DMS79 treated with DMSO at 0.1 percent for 48 hours (cell line): ENCODE measurements at places on chromosomes 6 and 20.

GRCh38 chr6:119978274-119978889 is 628.8 kb upstream of the MAN1A1 start:
- no peak for DNase-seq

GRCh38 chr20:62741191-62741691 is 32.6 kb downstream of the NTSR1 start:
- peak; percentile 48 for DNase-seq

DNA sequence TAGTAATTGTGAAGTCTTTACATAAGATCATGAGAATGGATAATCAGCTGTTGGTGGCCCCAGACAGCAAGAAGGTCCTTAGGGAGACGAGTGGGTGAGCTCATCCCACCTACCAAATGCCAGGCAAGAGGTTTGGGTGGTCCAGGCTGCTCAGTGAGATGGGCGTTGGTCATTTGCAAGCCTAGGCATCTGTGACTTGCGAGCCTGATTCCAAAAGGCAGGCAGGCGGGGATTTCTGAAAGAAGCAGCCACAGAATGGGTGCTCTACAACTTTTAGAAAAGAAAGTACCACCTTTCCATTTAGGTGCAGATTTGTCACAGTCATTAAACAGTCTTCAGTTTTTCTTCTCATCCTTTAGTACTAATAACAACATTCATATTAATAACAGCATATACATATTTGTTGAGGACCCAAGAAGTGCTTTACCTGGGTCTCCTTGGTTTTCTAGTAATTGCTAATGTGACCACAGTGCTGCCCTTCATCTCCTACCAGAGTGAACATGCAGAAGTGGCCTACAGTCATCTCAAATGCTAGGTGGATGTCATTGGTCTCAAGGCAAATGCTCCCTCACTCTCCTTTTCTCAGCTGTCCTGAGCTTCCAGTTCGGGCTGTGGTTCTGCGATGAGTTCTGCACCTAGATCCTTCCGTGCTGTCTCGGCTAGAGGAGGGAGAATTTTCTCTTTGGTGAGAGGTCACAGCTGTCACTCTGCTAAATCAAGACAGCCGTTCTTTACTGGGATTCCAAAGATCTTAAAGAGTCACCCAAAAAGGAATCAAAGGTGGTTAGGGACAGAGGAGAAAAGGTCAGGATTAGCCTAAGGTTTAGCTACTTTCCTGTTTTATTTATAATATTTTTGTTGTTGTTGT is 2.7 kb downstream of the WRNIP1 start:
- DNase-seq, result no peak

DNA sequence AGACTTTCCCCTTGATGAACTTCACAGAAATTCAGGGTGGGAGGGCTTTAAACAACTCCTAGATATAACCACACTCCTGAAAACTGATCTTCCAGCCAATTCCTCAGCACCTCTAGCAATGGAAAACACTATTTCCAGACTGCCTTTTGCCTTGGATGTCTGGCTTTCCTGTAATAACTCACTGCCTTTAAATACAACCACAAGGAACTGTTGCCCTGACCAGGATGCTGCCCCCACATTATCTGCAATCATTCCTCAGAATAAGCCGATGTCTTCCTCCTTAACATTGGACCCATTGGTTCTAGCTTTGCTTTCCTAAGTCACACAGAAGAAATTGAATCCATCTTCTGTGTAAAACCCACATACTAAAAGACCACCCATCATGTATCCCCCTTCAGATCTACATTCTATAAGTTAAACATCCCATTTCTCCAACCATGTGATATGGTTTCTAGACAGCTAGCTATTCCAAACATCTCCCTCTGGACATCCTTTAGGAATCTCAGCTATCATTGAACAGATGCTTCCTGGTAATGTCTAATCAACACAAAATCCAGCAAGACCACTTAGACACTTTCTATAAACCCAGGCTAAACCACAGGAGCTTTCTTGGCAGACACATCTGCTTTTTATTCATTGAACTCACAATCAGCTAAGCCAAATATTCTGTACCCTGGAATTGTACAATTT is 95.9 kb upstream of the KCNQ5 start:
- DNase-seq, result no peak

DNA sequence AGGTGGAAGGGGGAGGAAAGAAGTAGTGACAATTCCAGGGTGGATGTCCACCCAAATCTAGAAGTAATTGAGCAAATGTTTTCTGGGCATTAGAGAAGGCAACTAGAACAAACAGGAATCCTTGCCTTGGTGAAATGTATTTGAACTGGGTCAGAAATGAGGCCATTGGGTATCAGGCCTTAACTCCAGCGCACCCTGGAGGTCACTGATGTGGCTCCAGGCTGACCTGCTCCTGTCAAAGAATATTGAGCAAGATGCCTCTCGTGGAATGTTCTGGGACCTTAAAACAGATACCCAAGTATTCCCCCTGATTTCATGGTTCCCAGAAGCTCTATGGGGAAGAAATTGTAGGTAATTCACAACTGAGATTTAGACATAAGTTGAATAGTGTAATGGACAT is 6.9 kb downstream of the HLA-DPB1 start:
- DNase-seq, result no peak

- no peak for DNase-seq
These were observed 373.2 kb downstream of the TAF4 start for GRCh38 chr20:61692479-61692878.

- DNase-seq, result no peak
These were observed 158.1 kb upstream of the ZNF184 start for GRCh38 chr6:27630727-27631608.

GRCh38 chr20:25177890-25178321 is 17.6 kb upstream of the ENTPD6 start:
- DNase-seq, result no peak

DNA sequence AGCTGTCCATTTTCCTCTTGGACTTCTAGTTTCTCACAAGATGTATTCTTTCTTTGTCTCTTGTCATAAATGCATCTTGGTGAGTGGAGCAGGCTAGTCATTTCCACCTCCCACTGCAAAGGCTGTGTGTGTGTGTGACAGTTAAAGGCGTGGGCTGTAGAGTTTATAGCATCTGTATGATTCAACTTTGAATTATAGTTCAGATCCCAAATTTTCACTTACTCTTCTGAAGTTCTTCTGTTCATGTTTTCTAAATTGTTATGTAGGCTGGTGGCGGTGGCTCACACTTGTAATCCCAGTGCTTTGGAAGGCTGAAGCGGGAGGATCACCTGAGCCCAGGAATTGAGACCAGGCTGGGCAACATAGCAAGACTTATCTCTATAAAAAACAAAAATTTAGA is 44.7 kb upstream of the GRIK2 start:
- DNase-seq, result no peak

GRCh38 chr6:112683926-112684325 is 336.8 kb downstream of the RFPL4B start:
- no peak for DNase-seq

GRCh38 chr6:111824608-111825337 is 48.5 kb downstream of the FYN start:
- no peak for DNase-seq

DNA sequence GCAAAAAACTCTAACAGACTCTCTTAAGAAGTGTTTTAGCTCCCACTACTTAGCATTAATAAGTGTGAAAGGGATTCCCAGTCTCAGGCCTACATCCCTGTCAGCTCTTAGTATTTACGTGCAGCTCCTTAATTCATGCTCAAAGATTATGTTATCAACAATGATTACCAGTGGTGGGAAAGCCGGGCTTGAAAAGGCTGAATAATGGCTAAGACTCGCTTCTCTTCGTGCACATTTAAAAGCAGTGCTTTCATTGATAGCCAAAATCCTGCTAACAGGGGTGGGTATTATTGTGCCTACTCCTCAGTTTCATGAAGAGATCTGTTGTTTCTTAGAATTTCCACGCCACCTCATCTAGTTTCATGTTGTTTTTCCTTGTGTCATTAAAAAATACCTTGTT is 518.8 kb downstream of the GRIK2 start:
- DNase-seq, result no peak

- no peak for DNase-seq
These were observed 145.6 kb downstream of the JARID2 start for GRCh38 chr6:15391500-15391899.
